ENCODE measurements at places on chromosomes 1 and 21.
A peak's percentile ranks its signal among the peaks of the same experiment; 100 is the strongest.

GRCh38 chr1:93827128-93827527, 51.9 kb downstream of the DNTTIP2 start:
- no peak for DNase-seq

DNA sequence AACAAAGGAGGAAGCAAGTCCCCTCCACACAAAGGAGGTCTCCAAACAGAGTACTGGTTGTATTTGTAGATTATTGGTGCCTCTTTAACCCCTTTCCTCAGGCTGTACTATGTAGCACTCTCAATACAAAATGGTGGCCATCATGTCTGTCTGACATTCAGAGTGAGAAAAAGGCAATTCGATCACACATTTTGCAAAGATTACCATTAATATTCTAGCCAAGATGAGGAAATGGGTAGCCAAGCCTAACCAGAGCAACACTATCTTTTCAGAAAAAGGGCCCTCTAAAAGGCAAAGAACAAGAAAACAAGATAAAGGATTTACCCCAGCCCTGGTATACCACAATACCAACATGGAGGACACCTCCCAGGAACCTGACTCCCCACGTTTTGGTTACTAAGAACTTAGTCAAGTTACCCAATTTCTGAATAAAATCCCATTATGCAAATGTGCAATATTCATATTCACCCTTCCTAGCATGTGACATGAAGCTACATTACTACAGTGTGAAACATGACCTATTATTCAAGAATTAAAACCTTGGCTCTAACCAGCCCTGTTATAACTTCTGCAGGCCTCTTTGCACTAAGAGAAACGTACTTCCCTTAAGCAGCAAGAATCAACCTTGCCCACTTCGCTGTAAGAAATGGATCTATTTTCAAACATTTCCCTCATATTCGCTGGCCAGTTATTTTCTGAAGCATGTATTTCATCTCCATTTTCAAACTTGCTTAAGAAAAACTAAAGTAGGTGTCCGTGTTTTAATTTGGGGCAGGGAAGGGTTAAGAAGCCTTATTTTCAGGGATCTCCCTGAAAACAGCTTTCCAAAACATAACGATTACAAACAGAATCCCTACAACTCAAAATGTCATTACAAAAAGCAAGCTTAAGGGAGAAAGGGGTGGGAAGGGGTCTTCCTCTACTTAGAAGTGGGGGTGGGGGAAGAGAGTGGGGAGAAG, 2.1 kb downstream of the KDM5B start:
- peak; percentile 13 for DNase-seq

DNA sequence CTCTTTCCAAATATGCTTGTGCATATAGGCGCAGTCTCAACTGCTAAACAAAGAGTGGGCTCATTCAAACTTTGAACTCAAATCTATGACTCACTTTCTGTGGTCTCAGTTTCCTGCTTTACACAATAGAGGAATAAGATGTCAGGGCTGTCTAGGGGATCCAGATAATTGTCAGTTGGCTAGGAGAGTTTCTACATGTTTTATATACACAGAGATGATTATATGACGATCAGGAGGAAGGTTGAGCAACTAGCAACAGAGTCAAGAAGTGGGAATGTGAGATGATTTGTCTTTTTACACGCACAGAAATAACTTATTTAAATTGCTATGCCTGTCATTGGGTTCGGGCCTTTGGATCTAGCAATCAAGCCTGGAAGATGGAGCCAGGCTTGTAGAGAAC, 299.4 kb upstream of the LYPLAL1 start:
- DNase-seq, result no peak

DNA sequence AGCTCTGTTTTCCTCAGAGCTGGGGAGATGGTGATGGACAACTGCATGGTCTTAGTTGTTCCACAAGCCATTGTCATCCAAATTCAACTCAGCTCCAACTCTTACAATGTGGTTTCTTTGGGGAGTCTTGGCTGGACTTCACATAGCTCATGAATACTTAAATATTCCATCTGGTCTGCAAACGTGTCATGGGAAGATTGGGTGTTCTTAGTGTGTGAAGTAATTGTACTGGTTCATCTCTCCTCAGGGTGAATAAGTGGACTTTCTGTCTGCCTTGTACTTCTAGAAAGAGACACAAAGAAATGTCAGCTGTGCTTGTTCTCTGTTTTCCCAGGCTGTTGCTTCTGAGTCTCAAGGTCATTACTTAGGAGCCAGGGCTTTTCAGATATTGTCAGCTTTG, 106.6 kb downstream of the VPS13D start:
- no peak for DNase-seq

DNA sequence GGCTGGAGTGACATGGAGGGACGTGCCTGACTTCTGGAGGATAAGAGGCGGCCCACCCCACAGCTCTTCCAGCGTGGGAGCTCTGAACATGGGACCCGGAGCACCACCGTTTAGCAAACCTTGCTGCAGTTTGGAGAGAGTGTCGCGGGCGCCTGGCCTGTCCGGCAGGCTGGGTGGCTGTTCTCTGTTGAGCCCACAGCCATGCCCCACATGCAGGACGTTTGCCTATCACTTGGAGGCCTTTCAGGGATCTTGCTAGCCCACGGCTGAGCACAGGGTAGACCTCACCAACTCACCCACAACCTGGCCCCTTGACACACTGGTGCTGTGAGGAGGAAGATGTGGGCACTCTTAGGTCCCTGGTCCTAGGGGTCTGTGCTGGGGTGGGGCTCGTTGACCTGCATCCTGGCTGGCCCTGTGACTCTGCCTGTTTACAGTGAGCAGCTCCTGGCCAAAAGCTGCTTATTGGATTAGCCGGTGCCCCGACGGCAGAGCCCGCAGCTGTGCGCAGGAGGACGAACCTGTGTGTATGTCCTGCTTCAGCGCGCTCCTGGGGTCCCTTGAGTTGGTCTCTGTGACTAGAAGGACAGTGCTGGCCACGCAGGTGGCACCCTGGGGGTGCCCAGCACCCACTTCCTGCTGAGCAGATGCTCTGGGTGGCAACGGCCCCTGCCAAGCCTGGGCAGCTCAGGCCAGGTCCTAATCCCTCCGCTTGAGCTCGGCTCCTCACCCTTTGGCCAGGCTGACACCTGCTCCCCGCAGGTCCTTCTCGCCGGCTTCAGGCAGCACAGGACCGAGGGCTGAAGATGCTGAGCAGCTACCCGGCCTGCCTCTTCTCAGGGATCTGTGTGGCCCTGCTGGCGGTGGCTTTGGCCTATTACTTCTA, 72.4 kb upstream of the TRAPPC10 start:
- DNase-seq, result no peak

- DNase-seq, result no peak
Measured at GRCh38 chr21:45949928-45950739, 31.4 kb upstream of the COL6A1 start.

GRCh38 chr1:231029841-231030240, 10.2 kb downstream of the FAM89A start:
- no peak for DNase-seq

GRCh38 chr1:219323426-219323825, 149.7 kb downstream of the LYPLAL1 start:
- DNase-seq, result no peak

DNA sequence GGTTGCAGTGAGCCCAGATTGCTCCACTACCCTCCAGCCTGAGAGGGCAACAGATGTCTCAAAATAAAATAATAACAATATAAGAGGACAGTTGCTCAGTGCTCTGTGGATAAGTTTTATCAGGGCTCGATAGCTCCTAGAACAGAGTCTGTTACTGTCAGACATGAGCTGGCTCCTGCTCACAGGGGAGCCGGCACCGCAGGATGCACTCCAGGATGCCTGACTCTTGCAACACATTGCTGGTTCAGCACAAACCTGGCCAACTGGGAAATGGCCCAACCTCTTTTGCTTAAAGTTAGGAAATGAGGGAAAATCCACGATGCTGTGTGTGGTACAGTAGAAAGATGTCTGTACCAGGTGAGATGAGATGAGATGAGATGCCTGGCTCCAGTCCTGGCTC, 5.8 kb upstream of the CTSE start:
- DNase-seq, result no peak

GRCh38 chr1:28031173-28031572, 57.2 kb downstream of the EYA3 start:
- no peak for DNase-seq

GRCh38 chr1:179038528-179039281, 13.0 kb downstream of the FAM20B start:
- DNase-seq, result no peak

GRCh38 chr1:100252901-100253300, 3.3 kb upstream of the DBT start:
- no peak for DNase-seq

- DNase-seq, result no peak
Measured at GRCh38 chr1:65371544-65371943, 48.9 kb upstream of the LEPR start.

DNA sequence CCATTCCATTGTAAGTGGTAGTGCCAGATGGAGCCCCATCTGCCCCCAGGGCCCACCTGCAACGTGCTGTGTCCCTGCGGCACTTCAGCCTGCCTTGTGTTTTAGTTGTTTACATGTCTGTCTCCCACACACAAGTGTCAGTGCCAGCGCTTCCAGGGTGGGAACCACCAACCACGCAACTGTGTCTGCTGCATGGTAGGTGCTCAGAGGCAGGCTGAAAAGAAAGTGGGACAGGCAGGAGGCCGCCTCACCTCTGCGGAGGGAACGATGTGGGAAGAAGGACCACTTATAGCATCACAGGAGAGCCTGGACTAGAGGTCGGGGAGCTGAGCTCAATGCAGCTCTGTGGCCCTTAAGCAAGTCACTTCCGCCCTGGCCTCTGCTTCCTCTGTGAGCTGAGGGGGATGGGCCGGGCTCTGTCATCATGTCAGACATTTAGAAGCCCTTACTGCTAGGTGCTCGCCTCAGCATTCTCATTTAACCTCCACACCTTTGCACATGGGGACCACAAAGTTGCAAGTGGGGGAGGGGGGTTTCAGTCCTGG, 17.9 kb downstream of the SLC9A1 start:
- peak; percentile 78 for DNase-seq

GRCh38 chr1:93123201-93123783, 44.2 kb downstream of the MTF2 start:
- no peak for DNase-seq

DNA sequence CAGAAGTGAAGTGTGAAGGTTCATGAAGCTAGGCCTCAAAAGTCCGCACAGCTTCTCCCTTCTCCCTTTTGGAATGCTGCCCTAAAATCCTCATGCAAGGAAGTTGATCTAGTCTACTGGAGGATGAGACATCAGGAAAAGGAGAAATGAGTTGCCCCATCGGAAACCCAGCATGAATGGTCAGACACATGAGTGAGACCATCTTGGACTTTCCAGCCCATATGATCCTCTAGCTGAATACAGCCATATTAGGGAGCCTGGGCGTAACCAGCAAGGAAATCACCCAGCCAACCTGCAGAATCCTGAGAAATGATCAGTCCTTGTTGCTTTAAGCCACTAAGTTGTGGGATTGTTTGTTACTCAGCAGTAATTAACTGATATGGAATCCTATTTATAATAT, 12.5 kb downstream of the DBT start:
- DNase-seq, result no peak

DNA sequence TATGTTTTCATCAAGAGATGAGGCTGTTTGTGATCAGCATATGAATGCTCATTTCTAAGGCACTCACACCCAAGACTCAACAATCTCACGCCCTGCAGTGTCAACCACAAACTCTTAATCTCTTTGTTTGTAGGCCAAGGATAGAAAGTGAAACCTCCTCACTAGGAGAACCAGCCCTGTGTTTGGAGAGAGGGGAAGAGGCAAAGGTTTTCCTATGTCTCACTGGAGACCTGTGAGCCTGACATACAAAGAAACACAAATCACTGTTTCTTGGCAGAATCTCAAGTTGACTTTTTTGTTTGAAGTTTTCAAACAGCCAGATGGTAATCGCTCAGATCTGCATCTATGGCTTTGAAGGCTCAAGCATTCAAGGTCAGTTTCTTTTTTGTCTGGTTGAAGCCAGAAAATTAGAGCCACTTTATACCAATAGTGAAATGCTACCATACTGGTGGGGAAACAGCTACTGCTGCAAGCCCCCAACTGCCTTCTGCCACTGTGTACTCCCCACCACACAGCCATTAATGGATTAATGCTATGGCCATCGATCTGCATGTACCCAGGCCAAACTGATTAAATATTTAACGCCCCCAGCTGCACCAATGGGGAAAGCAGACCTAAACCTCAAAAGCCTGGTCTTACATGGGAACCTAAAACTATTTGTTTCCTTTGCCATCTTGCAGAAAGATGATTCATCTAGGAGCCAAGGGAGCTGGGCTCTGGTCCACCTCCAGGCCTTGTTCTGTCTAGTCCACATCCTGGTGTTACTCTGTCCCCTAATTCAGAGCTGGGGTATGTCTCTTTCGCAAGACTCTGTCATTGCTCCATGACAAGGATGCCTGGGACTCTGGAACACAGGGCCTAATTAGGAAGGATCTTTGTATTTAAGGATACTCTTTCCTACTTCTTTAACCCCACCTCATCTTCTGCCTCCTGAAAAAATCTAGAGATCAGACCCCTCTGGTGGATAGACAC, 16.3 kb downstream of the PDZK1 start:
- DNase-seq, result peak; percentile 62

DNA sequence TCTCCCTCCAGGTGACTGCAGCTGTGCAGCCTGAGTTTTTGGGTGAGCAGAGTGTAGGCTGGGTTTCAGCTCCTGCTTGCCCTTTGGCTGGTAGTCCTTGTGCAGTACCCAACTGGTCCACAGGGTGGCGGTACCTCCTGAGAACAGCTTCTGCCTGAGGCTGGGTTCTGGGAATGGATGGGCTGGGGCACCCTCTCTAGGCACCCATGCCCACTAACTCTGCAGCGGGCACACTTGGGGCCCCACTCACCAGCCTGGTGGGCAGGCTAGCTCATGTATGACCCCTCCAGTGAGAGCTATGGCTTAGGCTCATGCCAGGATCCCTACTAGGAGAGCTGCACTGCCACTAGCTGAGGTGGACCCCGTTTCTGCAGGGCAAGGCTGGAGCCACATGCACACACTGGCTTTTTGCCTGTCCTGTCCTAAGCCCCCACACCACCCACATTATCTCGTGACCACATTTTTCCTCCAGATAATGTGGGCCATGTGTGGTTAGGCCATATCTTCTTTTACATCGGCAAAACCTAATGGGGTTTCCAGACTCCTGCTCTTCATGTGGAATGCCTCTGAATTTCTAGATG, 15.5 kb upstream of the GSTM4 start:
- DNase-seq, result peak; percentile 88

DNA sequence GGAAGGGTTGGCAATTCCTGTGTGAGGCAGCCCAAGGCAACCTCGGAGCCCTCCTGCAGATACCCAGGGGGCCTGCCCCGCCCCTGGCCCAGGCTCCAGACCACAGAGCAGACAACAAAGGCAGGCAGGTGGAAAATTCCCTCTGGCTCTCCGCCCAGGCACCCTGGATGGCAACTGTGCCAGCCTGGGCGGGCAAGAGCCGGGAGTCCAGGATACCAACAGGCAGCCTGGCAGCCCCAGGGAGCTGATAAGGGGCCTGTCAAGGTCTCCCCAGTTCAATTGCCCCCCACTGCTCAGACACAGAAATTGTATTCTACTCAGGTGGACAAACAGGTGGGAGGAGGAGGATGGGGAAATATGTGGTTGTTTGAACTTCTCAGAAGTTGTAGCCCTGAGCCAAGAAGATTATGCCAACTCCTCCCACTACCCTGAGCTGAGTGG, 15.4 kb upstream of the GPR37L1 start:
- DNase-seq, result no peak

- DNase-seq, result no peak
Measured at GRCh38 chr1:218658269-218658668, 313.1 kb downstream of the TGFB2 start.

Measured in CD4-positive, alpha-beta T cell treated with Interleukin-10 for 1 hour (primary cell).